Activated CD4-positive, alpha-beta T cell treated with anti-CD3 and anti-CD28 coated beads, Interleukin-2, amount 50 U/mL, for 1 hour (primary cell): ENCODE measurements at places on chromosomes 11 and 22.
A peak's percentile ranks its signal among the peaks of the same experiment; 100 is the strongest.

DNA sequence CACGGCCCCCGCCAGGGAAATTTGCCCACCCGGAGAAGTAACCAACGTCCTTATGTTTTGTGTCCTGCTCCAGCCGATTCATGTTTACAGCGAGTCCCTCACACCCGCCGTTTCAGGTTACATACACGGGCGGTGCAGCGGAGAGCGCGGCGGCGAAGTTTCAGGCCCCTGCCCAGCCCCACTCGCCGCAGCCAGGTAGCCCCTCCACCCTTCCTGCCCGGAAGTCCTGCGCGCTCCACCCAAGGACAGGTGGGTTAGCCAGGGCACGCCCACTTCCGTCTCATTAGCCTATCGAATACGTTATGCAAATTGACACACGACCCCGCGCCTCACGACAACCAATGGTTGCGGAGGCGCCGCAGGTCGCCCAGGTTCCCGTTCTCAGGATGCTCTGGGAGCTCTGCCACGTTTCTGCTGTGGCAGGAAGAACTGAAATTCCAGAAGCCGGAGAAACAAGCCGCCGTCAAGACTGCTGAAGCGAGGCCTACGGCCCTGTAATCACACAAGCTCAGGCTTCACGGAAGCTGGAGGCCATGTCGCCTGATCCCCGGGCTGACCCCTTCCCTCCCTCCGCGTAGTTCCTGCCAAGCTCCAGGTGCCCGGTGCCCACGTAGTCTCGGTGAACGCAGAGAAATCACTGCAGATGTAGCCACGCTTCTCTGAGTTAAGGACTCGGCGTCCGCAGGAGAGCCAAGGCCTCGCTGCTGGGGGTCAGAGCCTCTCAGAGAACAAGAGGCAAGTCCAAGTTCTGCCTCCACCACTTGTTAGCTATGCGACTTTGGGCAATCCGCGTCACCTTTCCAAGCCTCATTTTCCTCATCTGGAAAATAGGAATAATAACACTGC lies 22.4 kb upstream of the MYH9 start:
- DNase-seq, result peak; percentile 63

- no peak for DNase-seq
Measured at GRCh38 chr11:91041626-91042025, 818.8 kb upstream of the CHORDC1 start.

DNA sequence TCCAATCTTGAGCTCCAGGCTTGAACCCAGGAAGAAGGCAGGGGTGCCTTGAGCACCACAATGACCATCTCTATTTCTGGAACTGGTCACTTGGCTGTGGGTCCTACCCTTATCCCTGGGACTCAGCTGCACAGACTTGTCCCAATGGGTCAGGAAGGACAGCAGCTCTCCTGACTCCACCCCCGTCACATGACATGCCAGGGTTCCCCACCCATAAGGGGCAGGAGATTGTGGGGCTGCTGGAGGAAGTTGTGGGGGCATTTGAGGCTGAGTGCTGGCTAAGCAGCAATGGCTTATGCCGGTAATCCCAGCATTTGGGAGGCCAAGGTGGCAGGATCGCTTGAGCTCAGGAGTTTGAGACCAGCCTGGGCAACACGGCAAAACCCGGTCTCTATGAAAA lies 56.2 kb downstream of the NFAM1 start:
- DNase-seq, result no peak

- DNase-seq, result no peak
Measured at GRCh38 chr11:132943357-132943705, 589.0 kb downstream of the OPCML start.

GRCh38 chr11:34585304-34585734 lies 35.6 kb upstream of the EHF start:
- no peak for DNase-seq

GRCh38 chr11:86119077-86119476 lies 50.2 kb upstream of the PICALM start:
- no peak for DNase-seq

GRCh38 chr11:131488238-131488637 lies 117.8 kb downstream of the NTM start:
- DNase-seq, result no peak

DNA sequence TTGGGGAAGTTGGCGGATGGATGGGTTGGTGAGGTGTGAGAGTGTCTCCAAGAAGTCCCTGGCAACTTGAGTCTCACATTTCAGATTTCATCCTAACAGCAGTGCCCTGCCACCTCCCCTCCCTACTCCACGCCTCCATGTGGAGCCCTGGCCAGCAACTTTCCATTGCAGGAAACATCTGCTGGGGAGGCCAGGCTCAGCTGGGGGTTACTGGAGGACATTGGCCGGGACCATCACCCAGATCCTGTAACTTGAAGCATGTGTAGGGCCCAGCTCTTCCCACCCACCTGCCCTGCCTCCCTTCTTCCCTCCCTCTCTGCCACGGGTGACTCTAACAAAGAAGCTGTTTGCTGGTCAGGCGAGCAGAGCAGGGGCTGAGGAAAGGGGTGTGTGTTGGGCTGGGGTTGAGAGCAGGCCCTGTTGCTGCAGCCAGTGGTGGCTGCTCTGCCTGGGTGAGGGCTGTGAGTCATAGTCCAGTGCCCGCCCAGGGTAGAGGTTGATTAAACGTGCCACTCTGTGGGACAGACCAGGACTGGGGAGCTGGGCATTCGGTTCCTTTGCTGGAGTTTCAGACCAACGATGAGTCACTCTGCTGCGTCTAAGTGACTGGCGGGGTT lies 64.0 kb downstream of the SCN3B start:
- DNase-seq, result no peak

- DNase-seq, result no peak
Measured at GRCh38 chr11:16987205-16987568, 27.0 kb downstream of the PLEKHA7 start.

- DNase-seq, result peak; percentile 5
Measured at GRCh38 chr11:45180179-45180847, 33.9 kb downstream of the PRDM11 start.

DNA sequence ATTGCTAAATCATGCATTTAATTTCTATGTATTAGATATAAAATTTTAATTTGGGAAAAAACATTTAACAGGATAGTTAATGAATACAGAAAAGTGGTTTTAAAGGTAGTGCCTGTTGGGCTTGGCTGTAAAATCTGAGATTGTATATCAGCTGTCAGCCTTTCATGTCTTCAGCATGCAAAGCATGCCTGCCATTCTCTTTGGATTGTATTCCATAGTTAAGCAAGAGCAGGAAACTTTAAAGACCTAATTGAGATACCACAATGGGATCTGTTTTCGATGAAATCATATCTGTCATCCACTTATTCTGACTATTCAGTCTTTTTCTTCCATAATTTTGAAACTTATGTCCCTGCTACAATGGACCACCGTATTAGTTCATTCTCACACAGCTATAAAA lies 451.0 kb upstream of the DDI1 start:
- no peak for DNase-seq

- DNase-seq, result no peak
Measured at GRCh38 chr11:70531281-70532065, 133.1 kb downstream of the CTTN start.

DNA sequence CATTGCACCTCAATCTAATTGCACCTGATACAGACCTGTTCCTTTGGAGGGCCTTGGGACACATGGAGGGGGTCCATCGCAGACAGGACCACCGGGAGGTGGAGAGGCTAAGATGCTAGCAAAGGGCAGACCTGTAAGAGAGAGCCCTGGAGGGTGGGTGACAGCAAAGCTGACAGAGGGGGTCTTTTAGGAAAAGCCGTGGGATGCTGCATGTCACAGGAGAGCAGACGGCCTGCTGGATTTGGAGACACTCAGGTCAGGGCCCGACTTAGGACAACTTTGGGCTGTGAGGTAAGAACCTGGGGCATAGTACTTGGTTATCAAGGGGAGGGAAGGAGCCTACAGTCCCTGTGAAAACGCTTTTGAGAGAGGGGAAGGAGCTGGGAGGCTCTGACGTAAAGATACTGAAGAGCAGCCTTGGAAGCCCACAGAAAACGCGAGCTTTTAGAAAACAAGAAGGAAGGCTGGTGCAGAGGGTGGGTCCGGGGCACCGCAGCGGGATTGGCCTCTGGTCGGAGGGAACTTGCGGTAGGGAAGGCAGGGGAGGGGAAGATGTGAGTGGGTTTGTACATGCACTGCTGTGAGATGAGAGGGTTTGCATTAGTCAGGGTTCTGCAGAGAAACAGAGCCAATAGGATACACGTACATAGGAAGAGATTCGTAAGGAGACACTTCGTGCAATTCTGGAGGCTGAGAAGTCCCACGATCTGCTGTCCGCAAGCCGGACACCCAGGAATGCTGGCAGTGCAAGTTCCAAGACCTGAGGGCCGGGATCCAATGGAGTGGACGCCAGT lies 868.5 kb downstream of the TBC1D22A start:
- no peak for DNase-seq

DNA sequence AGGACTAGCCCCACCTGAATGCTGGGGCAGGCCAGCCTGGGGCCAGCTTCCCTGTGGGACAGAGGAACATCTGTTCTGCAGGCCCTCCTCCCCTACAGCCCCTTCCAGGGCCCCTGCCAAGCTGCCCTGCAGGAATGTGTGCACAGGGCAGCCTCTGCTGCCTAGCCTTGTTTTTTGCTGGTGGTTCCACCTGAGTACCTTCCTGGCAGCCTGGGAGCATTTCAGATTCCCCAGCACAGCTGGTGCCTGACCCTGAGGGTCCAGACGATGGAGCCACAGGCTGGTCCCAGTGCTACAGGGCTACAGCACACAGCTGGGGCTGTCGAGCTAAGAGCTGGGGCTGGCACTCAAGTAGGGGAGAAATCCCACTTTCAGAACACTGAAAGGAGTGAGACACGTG lies 22.3 kb upstream of the GPR83 start:
- DNase-seq, result no peak

DNA sequence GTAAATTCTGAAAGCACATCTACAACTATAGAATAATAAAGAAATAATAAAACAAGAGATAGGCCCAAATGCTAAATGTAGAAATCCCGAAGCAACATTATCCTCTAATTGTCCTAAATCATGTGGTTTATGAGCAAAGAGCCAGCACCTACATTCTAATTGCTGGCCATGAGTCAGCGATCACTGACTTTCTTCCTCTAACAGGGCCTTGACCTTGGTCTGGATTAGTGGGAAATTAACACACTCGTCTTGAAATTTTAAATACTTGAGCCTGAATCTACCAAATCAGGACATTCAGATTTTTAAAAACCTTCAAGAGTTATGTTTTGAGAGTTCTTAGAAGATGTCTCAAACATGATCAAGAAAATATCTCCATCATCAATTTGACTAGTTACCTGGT lies 727.6 kb downstream of the METTL15 start:
- no peak for DNase-seq

DNA sequence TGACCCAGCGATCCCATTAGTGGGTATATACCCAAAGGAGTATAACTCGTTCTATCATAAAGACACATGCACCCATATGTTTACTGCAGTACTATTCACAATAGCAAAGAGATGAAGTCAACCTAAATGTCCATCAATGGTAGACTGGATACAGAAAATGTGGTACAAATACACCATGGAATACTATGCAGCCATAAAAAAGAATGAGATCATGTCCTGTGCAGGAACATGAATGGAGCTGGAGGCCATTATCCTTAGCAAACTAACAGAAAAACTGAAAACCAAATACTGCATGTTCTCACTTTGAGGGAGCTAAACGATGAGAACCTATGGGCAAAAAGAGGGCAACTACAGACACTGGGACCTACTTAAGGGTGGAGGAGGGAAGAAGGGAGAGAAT lies 146.8 kb downstream of the SBF2 start:
- no peak for DNase-seq

- no peak for DNase-seq
Measured at GRCh38 chr11:132626446-132626845, 905.9 kb downstream of the OPCML start.

- no peak for DNase-seq
Measured at GRCh38 chr22:49598338-49598737, 229.3 kb downstream of the BRD1 start.

DNA sequence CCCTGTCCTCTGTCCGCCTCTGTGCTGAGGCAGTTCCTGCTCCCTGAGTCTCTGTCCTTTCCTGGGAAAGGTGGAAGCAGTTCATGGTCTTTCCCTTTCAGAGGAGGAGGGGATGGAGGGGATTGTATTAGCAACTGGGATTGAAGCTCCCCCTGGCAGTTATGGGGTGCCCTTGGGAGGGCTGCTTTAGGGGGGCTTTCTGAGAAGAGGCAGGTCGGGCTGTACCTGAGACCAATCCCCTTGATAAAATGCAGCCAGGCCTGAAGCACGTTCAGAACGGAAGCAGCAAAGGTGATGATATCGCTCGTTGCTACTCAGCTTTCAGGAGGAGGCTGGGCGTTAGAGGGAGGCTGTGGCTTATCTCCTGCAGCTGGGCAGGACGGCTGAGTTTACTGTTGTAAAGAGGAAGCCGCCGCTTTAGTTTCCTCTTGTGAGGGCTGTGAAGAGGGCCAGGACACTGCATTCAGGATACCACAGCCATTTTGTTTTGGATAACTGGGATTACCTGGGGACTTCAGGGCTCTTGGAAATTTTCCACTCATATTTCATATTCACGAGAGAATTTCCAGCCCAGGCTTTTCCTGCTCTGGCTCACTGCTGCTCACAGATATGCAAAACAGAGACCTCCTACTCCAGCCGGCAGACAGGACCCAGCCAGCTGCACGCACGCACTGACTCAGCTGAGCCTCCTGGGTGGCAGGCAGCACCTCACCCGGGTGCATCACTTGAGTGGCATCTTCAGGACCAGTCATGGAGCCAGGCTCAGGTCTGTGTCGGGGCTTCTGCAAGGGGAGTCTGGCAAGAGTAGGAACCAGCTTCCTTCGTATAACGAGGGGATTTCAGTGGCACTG lies 798 bp downstream of the AMPD3 start:
- DNase-seq, result peak; percentile 72

GRCh38 chr11:130763087-130763980 lies 152.9 kb downstream of the SNX19 start:
- DNase-seq, result no peak

DNA sequence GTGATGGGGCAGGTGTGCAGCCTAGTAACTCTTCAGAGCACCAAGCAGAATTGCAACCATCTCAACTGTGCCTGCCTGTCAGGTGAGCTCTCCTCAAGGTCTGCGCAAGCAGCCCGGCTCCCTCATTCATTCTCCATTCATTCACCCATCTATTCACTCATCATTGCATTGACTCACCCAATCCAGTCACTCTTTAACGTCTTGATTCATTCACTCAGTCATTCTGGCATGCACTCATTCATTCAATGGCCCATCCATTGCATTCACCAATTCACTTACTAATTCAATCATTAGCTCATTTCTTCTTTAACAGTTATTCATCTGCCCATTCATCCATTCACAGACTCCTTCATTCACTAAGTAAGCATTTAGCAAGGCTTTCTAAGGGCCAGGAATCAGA lies 111.8 kb downstream of the PDE2A start:
- DNase-seq, result no peak

DNA sequence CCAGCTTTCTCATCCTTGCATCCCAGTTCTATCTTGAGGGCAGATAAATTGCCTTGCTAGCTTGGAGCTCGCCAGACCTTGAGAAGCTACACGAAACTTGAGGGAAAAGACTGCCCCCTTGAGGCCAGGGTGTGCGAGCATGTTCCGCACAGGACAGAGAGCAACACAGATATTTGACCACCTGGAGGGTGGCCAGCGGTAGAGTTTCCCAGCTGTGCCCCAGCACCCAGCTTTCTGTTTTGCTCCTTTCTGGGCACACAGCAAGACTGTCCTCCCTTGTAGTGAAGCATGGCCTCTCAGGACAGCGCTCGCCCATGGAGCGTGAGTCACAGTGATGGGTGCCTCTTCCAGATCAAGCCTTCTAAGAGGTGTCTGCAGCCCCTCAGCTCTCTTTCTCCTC lies 23.5 kb downstream of the SPATA19 start:
- DNase-seq, result no peak

GRCh38 chr11:15073361-15074205 lies at the start of gene CALCB:
CALCB (plus strand) TSS chr11:15073593; CDS start chr11:15074719, 1,126 bp downstream.
- DNase-seq, result peak; percentile 16
